ENCODE measurements at places on chromosomes 2 and 18.

DNA sequence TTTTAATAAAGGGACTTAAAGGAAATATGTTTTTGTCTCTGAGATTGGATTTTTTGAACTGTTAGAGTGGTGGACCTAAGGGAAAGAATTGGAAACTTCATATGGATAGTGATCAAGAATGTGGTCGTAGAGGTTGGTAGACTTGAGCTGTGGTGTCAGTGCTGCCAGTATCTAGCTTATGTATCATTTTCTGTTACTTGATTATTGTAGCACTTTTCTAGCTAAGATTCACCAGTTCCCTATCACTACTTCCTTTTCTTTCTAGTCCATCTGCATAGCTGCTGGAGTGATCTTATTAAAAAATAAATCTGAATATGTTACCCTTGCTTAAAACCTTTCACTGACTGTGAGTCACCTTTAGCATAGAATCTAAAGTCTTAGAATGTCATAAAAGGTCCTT lies 6.0 kb downstream of the ACVR2A start:
- DNase-seq: no peak

DNA sequence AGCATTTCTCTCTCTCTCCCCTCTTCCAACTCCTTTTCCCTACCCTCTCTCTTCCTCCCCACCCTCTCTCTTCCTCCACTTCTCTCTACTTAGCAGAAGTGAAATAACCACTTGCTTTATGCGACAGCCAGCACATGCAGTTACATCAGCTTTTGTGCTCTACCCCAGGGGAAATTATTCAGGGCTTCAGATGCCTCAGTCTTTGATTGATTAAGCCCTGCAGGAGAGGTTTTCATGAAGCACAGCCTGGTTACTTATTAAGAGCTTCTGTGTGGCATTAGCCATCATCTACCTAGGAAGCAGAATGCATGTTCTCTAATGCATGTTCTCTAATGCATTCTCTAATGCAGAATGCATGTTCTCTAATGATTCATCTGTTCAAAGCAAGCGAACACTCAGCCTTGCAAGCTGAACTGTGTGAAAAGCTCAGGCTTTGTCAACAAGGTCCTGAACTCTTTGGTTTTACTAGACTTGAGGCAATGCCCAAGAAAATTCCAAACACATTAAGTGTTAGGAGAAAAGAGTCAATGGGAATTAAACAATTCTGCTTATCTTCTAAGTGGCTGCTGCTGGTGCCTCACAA lies 56.1 kb downstream of the LHCGR start:
- no peak for DNase-seq

DNA sequence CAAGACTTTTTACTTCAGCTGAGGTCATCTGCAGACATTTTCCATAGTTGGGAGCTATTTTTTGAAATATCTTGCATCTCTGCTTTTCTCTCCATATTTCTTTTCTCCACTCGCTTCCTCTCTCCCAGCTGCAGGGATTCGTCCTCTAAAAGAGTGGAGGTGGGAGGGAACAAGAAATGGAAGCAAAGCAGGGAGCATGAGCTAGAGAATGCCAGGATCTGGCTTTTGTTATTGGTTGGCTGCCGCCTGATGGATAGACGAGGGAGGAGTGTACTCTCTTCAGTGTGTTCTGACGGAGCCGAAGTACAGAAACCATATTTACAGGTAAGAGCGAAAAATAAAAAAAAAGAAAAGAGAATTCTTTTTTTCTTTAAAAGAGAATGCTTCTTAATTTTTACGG lies at the start of gene CSRNP3:
Gene CSRNP3, plus strand, starts transcription at position 282 of the 400 bp plus-strand sequence. CDS start 125,368 bp downstream, outside the sequence.
- peak; percentile 50 for DNase-seq

DNA sequence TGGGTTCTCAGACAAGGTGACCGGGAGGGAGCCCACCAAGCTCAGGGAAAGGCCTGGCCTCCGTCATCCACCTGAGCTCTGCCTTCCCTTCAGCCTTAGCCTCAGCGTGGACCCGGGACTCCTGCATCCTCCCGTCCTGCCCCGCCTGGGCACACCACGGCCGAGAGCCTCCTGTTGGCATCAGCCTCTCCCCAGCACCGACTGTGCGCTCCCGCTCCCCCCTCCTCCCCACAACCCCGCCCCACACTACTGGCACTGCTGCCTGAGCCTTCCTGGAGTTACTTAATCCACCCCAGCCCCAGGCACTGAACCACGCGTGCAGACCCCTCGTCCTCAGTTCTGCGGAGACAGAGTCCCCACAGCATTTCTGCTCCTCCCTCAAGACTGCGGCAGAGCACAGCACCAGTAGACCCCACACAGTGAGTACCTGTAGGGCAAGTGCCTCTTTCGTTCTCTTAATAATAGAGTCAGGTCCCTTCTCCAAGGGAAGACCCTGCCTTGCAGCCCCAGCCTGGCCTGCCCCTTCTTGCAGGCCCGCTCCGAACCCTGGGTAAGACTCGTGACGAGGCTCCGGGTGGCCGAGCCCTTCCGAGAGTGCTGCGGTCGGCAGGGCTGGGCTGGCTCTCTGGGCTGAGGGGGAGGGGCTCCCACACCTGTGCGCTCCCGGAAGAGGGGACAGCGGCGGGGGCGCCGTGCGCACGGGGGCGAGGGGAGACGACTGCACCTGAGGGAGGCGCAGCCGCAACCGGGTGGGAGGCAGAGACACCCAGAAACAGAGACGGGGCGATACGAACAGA lies at the start of gene AMER3:
Gene AMER3, plus strand, starts transcription at position 285 of the 797 bp plus-strand sequence. CDS start 6,533 bp downstream, outside the sequence.
- DNase-seq: no peak

DNA sequence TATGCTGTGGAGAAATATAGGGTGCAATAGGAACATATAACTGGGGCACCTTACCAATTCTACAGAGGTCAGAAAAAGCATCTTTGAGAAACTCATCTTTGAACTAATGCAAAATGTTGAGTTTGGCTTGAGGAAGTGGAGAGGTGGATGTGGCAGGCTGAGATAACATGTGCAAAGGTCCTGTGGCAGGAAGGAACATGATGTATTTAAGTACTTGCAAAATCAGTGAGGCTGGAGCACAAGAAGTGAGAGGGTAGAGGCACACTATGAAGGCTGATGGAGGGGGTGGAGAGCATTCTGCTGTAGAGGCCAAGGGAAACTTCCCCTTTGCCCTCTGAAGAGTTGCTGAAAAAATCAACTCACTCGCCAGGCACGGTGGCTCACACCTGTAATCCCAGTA lies 14.7 kb upstream of the RAB1A start:
- DNase-seq: no peak

GRCh38 chr2:152761214-152761613 lies 42.8 kb downstream of the ARL6IP6 start:
- no peak for DNase-seq

GRCh38 chr2:196601430-196602306 lies 37.8 kb upstream of the CCDC150 start:
- DNase-seq: no peak

DNA sequence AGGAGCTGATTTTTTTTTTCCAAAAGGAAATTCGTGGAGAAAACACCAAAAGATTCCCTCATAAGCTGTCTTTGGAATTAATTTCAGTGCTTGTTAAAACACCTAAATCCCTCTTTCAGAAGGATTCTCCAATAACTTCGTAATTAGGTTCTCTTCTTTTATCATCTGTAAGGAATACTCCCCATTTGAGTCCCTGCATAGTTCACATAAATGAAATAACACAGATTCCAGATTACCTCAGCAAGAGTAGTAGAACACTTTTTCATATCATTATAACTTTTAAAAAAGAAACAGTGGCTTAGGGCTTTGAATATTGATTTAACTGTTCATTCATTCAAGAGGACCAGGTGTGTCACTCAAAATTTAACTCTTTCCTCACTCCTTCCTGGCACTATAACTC lies 55.5 kb downstream of the ARHGAP28 start:
- DNase-seq: no peak

DNA sequence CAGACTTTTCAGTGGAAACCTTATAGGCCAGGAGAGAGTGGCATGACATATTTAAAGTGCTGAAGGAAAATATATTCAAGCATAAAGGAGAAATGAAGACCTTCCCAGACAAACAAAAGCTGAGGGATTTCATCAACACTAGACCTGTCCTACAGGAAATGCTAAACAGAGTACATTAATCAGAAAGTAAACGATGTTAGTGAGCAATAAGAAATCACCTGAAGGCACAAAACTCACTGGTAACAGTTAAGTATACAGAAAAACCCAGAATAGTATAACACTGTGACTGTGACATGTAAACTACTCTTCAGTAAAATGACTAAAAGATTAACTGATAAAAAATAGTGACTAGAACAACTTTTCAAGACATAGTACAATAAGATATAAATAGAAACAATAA lies 87.4 kb downstream of the ATP8B1 start:
- DNase-seq: no peak

DNA sequence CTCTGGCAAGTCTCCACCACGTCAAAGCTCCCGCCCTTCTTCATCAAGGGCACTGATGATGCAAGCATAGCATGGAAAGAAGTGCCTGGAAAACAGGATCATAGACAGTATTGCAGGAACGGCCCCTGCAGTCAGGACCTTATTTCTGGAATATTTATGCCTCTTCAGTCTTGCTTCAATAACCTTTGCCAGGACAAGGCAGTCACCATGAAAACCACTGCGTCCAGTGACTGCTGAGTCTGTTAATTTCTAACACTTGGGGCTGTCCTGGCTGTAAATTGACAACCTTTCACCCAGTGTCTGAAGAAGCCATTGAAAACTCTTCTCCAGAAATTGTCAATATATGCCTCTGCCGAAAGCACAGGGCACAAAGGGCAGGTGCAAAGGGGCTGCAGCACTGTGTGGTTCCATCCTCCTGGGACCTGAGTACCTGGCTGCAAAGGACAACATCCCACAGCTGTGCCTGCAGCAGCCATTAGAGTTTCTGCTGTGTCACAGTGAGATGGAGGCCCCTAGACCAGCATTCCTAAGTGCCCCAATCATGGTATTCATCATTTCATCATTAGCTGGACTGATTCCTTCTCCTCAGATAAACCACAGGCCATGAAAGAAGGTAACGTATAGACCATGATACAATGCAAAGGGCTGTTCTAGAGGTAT lies 819.6 kb downstream of the RNF144A start:
- no peak for DNase-seq

- no peak for DNase-seq
Observed at GRCh38 chr2:21910832-21911507, 787.2 kb downstream of the TDRD15 start.

DNA sequence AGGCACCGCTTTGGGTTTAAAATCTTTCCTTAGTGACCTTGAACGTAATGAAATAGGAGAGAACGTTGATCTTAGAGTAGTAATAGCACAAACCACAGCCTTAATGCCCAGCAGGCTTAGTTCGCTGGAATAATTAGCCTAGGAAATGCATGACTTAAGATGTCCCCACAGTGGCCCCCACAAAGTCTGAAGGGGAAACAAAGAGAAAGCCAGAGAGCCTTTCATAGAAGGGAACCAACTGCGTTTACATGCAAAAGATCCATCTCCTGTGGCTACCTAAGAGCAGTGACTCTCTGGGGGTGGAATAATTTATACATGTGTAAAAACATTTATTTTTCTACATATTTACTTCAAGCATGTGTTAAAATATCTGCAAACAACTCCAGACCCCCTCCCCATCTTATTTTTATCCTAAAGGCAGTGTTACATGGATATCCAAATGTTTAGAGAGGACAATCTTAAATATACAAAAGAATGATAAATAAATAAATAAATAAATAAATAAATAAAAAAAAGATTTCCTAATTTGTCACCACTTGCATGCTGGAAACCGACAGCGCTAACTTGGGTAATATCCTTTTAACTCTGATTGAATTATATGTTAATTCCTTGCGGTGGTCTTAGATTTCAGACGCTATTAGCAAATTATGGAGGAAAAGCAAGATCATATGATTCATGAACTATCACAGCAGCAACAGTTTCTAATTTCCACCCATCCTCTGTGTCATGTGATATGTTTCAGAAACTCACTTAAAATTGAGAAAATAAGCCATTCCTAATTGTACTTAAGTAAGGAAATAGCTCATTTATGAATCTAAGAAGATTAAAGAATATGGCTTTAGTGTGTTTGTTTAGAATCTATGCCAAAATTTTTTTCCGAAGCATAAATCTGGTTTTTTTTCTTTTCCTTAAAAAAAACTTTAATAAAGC lies 23.4 kb upstream of the CYP1B1 start:
- no peak for DNase-seq

GRCh38 chr2:13858626-13859025 lies 773.9 kb upstream of the LRATD1 start:
- no peak for DNase-seq

Data from hypothalamus (tissue), 51 donors.